ENCODE measurements at places on chromosomes 7 and 10.

GRCh38 chr10:127300868-127301321 is 104.5 kb upstream of the INSYN2A start:
- DNase-seq, result no peak

GRCh38 chr10:74523199-74523598 is 303.2 kb upstream of the KAT6B start:
- DNase-seq, result no peak

DNA sequence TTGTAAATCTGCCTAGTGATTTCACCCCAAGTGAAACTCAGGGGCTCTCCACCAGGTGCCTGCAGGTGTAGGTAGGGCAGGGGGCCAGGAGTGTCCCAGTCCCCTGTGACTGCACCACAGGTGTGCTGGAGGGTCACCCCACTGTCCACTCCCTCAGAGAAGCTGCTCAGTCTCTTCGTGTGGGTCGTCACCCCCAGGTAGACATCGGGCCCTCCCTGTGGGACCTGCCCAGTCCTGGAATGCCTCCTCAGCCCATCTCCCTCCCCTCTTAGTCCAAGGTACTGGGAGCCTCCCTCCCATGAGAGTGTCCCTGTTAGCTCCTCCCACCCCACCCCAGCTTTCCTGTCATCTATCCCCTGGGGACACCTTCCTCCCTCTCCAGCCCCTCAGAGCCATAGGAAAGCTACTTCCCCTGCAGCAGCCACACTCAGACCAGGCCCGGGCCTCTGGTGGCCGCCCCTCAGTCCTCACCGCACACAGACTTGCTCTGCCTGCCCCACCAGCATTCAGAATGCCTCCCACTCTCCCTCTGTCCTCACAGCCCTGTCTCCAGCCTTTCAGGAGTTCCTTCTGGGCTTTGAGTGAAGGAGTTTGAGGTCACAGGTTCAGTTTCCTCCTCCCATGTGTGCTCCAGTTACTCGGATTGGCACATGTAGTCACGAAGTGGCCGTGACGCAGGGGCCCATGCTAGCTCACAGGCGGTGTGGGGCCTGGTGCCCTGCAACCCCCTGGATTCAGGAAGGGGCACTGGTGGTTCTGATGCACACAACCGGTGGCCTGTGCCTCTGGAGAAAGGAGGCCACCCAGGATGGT is 5.1 kb downstream of the ALOX5 start:
- DNase-seq, result no peak

DNA sequence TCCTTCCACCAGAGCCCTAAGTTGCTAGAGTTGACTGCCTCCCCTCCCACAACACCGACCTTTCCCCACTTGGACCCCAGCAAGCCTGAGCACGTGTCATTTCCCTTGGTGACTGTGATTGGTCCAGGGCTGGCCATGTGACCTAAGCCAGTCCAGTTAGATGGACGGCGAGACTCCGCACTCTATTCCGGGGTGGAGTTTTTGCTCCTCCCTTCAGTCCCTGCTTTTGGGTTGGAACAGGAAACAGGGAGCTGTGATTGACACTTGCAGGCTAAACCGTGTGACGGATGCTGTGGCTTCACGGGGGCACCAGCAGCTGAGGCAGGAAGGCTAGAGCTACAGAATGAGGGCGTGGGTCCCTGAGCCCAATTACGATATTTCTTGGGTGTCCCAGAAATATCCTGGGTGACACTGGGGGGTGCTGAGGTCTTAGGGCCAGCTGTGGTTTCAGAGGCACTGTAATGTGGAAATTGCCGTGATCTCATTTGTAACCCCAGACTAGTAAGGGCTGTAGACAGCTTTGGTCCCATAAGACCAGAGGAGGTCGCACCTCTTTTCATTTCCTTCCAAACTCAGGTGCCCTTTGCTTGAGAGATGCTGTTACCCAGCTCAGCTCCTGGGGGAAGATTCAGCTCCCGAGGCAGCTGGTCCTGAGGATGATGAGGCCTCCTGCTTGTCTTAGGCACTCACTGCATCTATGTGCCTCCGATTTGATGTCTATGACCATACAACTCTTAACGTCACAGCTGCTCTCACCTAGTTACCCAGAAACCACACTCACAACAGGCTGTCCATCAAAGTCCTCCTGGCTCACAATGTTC is 102.7 kb upstream of the NPTX2 start:
- no peak for DNase-seq

DNA sequence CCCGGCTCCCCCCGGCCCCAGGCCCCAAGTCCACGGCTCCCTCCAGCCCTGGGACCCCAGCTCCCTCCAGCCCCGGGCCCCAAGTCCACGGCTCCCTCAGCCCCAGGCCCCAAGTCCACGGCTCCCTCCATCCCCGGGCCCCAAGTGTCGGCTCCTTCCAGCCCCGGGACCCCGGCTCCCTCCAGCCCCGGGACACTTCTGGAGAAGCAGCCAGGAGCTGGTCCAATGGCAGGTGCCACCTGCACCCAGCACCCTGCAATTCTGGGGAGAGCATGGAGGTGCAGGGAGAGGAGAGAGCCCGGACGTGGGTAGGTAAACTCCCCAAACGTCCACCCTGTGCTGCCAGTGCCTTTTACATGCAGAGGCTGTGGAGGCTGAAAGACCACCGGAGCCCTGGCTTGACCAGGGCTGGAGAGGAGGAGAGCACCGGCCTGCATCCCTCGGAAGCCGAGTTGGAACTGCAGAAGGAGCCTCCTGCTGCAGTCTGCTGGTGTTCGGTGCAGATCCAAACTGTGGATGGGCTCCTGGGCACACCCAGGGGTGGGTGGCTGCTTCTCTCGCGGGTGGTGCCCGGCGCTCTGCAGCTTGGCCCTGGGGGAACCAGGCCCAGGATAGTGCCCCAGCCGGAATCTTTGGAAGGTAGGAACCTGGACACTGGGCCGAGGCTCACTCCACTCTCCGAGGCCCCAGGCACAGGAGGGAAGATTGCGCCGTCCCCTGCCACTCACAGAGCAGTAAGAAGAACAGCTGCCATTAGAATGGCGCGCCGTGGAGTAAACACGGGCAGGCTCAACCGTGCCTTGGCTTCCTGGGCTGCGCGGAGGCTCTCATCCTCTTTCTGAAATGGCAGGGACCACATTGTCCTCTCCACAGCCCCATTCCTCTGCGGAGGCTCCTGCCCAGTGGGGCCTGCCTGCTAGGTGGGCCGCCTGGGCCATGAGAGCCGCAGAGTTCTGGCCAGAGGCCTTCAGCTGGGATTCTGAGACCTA is 14.7 kb downstream of the SHH start:
- no peak for DNase-seq

GRCh38 chr10:17851611-17852010 is 42.5 kb downstream of the MRC1 start:
- no peak for DNase-seq

DNA sequence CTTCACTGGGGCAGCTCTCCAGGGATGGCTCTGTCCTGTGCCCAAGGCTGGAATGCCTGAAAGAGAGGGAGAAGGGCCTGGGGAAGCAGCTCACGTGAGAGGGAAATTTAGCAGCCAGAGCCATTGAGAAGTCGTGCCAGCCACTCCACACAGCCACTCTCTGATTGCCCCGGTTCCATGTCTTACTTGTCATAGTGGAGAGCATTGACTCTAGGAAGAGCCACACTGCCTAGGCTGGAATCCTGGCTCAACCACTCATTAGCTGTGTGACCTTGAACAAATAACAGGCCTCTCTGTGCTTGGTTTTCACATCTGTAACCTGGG is 728.0 kb downstream of the PARD3 start:
- DNase-seq, result no peak

- DNase-seq, result no peak
Measured at GRCh38 chr7:64651632-64652165, 14.2 kb upstream of the ZNF107 start.

All from stimulated activated CD4-positive, alpha-beta T cell treated with anti-CD3 and anti-CD28 coated beads, Interleukin-2, amount 100 ng/mL, for 48 hours (primary cell).